Glomerular endothelial cell (primary cell): ENCODE measurements at places on chromosomes 6 and 20. TPM values are rescaled to one million over a fixed set of nuclear protein-coding genes. Genes with fewer than 3 reads are reported as not detected.

DNA sequence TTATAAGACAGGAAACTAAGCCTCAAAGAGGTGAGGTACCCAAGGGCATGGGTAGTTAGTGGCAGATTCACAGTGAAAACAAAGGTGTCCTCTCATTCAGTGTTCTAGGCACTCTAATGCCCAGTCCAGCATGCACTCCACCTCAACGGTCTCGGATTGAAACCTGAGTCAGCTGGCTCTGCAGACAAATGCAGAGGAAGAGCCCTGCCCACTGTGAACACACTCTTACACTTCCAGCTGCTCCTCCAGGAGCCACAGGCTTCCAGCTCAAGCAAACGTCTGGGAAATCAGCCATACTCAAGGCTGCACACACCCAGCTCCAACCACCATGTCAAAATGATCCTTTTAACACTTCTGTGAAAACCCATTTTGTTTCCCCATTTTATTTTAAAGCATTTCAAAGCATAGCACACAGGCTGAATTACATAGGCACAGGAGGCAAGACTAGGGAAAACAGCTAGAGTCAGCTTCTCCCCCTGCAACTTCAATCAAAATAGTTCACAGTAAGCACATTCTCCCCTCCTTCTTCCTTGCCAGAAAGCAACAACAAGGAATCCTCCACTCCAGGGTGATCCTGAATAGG is 3.0 kb upstream of the IL17A start:
- no peak for DNase-seq

DNA sequence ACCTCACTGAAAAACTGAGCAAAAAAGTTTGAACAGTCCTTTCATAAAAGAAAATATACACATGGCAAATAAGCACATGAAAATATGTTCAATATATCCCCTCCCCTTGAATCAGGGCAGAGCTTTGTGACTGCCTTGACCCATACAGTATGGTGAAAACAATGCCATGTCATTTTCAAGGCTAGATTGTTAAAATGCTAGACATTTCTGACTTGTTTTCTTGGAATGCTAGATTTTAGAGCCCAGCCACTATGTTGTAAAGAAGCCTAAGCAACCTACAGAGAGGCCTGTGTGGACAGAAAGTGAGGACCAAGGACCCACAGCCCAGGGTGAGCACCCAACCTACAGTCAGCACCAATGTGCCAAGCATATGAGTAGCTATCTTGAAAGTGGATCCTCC is 17.1 kb upstream of the ASF1A start:
- no peak for DNase-seq

GRCh38 chr6:73062130-73062529 is 163.2 kb downstream of the KHDC1L start:
- no peak for DNase-seq

DNA sequence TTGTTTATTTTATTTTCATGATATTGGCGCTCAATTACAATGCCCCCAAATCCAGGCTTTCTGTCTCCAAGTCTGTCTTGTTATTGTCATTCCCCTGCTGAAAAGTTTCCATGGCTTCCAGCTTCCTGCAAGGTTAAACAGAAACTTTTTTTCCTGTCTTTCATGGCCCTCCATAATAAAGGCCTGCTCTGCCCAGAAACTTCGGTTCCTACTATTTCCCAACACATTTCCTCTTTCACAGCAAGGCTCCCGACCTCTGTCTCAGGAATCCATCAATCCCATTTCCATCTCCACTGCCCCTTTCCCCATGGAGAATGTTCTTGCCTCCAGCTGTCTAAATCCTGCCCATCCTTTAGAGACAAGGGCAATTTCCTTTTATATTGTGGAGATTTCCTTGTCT is 365.2 kb upstream of the JARID2 start:
- DNase-seq: no peak

Gene KIF25
- not detected in 2 replicates for total RNA-seq

Gene HAO1
- total RNA-seq: not detected in 2 replicates

Gene ACSS1
- total RNA-seq: 10.9 and 21.1 TPM in 2 replicates

Gene IMPG1
- total RNA-seq: not detected in 2 replicates

DNA sequence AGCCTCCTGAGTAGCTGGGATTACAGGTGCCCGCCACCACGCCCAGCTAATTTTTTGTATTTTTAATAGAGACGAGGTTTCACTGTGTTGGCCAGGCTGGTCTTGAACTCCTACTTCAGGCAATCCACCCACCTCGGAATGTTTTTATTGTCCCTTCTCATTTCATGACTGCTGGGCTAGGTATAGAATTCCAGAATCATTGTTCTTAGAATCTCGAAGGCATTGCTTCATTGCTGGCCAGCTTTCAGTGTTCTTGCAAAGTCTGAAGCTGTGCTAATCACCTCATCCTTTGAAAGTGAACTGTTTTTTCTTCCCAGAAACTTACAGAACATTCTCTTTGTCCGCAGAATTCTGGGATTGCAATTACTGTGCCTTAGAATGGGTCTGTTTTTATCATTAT is 49.0 kb downstream of the PTPN1 start:
- DNase-seq: no peak

GRCh38 chr20:62880147-62880934 is 18.7 kb upstream of the TCFL5 start:
- DNase-seq: no peak

Gene EPPIN
- not detected in 2 replicates for total RNA-seq

DNA sequence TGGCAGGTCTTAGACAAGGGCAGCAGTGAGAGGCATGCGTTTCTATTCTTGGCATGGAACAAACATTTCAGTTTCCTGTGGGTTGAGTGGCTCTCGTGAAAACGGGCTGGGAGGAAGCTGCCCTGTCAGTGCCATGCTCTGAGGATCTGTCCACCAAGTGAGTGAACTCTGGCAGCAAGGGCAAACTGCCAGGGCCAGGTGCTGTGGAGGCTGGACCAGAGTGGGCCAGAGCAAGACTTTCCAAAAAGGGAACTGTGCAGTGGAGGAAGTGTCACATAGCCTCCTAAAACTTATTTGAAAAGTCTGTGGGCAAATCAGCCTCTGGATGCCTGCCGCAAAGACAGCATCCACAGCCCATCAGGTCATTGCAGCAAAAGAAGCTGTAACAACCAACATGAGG is 44.2 kb upstream of the TAB2 start:
- DNase-seq: no peak

GRCh38 chr6:63477422-63478040 is 94.7 kb upstream of the LOC128125822 start:
- no peak for DNase-seq

DNA sequence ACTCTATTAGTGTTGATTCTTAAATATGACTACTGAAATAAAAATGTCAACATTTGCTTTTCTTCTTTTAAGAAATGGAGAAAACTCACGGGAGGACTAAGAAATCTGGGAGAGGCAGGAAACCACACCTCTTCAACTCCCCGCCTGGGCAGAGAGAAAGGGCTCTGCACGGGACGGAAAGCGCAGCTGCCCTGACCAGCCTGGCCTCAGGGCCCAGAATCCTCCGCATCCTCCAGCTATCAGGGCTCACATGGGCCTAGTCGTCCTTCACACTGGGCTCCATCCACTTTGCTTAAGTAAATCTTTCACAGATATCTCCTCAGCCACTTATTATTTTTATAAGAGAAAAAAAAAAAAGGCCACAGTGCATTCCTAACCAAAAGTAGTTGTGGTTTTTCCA is 215.1 kb downstream of the TBXT start:
- no peak for DNase-seq

Gene RSPO3
- 0.19 and 1.8 TPM in 2 replicates for total RNA-seq

DNA sequence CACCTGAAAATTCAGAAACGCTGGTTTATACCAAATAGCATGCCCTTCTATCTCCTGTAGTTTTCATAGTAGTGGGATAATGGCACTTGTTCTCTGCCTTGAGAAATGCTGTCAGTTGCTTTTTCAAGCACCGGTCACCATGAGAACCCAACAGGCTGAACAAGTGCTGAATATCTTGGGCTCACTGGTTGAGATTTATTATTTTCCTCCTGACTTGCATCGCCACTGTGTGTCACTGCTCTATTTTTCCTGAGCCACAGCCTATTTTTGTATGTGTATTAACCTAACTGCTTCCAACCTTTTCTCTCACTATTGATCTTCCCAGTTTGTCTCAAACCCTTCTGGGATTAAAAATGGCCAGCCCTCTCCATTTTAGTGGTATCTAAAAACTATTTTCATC is 71.9 kb downstream of the OPN5 start:
- DNase-seq: no peak

- no peak for DNase-seq
Observed at GRCh38 chr6:117480651-117481050, 1.8 kb upstream of the DCBLD1 start.

Gene C20orf141
- not detected in 2 replicates for total RNA-seq

DNA sequence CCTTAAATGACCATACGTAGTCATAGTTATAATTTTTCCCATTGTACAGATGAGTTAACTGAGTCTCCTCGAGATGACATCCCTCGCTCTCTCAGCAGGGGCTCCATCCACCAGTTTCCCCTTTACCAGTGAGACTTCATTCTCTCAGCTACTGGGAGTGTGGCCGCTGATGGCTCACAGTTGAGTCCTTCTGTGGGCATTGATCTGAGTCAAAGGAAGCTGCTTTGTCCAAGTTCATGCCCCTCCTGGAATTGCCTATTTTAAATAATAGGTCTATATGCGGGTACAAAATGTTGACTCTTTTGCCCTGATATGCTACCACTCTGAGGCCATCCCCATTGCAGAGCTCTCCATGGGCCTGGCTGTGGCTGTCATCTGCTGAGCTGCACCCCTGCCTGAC is 14.8 kb upstream of the CST1 start:
- DNase-seq: no peak

GRCh38 chr6:13908955-13909381 is 15.8 kb upstream of the RNF182 start:
- DNase-seq: peak; percentile 51

GRCh38 chr6:14881398-14881797 is 364.5 kb upstream of the JARID2 start:
- DNase-seq: peak; percentile 48

- DNase-seq: no peak
Observed at GRCh38 chr20:29497261-29497671, 1760.2 kb upstream of the DEFB115 start.

- DNase-seq: no peak
Observed at GRCh38 chr6:135094403-135094821, 39.8 kb upstream of the HBS1L start.

DNA sequence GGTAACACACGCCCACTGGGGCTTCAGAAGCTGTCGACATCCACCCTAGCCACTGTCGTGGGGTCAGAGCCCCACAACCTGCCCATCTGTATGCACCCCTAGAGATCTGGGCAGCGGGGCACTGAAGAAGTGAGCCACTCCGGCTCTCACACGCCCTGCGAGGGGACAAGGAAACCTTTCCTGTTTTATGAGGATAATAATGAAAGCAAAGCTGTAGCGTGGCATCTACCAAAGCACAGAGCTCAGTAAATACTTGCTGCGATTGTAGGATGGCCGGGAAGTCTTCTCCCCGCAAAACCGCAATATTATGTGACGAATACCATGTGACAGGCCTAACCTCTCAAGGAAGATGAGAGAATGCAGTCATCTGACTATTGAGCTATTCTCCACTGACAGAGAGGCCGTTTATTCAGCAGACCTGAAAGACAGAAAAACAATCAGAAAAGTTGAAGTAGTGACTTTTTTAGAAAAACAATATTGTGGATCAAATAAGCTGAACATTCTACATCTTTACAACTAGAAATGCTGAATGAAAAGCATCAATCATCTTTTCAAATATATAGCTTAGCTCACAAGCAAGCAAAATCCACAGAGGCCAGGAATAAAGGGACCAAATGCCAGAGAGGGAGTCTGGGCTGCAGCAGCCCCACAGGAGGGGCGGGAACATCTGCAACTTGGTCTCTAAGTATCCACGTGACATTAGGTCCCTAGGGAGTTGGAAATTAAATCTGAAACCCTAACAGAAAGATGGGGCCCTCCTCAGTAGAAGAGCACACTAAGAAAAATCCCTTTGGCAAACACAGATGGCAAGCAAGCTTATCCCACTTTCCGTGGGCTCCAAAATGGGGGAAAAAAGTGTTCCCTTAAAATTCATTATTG is 207.8 kb downstream of the TTLL2 start:
- no peak for DNase-seq

Gene DTD1
- total RNA-seq: 56.5 and 57.5 TPM in 2 replicates

Gene CLPSL2
- not detected in 2 replicates for total RNA-seq

DNA sequence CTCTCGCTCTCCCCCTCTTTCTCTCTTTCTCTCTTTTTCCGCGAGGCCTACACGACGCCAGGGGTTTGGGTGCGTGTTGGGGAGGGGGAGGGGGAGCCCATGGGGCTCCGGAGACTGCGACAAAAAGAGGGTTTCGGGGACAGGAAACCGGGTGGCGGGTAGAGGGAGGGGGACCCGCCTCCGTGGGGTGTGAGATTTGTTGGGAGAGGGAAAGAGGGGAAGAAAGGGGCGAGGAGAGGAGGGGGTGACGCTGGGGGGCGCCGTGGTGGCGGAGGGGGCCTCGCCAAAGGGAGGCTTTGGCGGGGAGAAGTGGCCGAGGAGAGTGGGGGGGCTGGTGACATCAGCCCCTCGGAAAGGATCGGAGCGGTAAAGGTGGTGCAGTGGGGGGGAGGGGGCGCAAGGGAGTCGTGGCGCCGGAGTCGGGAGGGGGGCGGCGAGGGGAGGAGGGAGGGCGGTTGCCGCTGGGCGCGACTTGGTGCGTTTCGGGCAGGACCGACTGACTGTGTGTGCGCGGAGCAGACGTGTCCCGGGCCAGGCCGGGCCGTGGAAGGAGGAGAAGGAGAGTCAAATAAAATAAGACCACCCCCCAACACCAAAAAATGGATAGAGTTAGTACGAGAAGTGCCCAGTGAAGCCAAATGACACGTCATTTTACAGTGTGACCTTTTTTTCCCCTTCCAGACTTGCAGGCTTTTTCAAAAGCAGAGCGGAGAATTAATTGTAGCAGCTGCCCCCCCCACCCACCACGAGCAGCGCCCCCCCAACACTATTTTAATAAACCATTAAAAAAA is 39.8 kb downstream of the GNAS start:
- no peak for DNase-seq

Gene WFDC5
- not detected in 2 replicates for total RNA-seq

- no peak for DNase-seq
Observed at GRCh38 chr6:154337406-154338005, 19.1 kb downstream of the IPCEF1 start.

DNA sequence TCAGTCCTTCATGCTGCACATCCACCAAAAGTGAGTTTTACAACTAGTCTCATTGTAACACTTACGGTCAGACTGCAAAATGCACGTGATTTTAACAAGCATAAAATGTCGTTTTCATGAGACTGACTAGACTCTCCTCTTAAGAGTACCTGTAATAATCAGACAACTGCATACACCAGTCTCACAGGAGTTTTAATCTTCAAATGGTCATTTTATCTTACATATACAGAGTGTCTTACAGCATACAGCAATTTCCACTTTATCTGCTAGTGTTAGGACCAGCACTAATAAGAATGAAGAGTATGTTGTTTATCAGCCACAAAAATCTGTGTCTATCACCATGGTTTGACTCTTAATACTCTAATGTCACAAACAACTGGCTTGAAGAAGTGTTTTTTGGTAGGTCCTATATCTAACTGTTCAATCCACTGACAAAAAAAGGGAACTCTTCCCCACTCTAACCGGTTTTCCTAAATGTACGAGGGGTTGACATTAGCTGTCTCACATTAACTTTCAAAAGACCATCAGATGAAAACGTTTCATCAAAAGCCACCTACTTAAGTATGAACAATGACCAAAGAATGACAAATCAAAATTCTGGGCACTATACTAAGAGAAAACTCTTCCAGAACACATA is 1.5 kb upstream of the ASF1A start:
- DNase-seq: no peak

- no peak for DNase-seq
Observed at GRCh38 chr20:5596401-5597193, 153.6 kb upstream of the SHLD1 start.

GRCh38 chr20:17985388-17986018 is 16.7 kb downstream of the MGME1 start:
- DNase-seq: no peak

Gene ZFP57
- not detected in 2 replicates for total RNA-seq

- DNase-seq: no peak
Observed at GRCh38 chr6:115634887-115635286, 425.8 kb downstream of the FRK start.

Gene TCP11
- total RNA-seq: 0.41 TPM in 1 of 2 replicates, not detected in the other

Gene FILIP1
- 21.7 and 54.4 TPM in 2 replicates for total RNA-seq
